ENCODE measurements at places on chromosomes 3 and 15.

DNA sequence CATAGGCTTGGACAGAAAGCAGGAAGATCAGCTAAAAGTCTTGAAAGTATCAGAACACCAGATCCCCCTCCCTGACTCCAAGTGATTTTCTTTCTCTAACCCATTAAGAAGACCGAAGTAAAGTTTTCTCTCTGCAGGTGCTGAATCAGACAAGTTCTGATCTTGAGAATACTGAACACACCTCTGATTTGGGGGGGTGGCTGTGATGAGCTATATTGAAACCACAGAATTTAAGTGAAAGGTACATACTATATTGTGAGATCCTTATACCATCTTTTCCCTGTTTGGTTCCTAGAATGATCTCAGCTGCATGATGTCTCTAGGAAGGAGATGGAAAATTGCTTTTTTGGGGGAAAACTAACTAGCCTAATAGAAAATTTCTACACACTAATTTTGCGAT is 196.0 kb downstream of the DIPK2A start:
- no peak for DNase-seq

GRCh38 chr3:13513051-13513912 is 33.2 kb downstream of the HDAC11 start:
- peak; percentile 78 for DNase-seq

GRCh38 chr15:27241943-27242342 is 271.0 kb downstream of the GABRG3 start:
- peak; percentile 65 for DNase-seq

- DNase-seq: no peak
Measured at GRCh38 chr3:36399933-36400332, 19.6 kb downstream of the STAC start.

DNA sequence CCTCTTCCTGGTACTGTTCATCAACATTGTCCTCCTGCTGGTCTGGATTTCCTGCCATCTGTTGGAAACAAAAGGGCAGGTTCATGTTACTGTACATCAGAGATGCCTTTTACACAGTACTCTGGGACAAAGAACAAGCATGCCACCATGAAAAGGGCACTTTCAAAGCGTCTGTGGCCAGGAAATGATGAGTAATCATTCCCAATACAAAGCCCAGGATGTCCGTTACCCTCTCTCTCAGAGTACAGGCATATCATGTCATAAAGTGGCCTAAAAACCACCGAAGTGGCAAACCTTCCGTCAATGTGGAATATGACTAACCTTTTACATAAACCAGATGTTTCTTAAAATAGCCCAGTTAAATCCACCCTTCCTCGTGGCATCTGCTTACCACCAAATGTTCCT is 71.2 kb downstream of the GOLIM4 start:
- DNase-seq: peak; percentile 85

DNA sequence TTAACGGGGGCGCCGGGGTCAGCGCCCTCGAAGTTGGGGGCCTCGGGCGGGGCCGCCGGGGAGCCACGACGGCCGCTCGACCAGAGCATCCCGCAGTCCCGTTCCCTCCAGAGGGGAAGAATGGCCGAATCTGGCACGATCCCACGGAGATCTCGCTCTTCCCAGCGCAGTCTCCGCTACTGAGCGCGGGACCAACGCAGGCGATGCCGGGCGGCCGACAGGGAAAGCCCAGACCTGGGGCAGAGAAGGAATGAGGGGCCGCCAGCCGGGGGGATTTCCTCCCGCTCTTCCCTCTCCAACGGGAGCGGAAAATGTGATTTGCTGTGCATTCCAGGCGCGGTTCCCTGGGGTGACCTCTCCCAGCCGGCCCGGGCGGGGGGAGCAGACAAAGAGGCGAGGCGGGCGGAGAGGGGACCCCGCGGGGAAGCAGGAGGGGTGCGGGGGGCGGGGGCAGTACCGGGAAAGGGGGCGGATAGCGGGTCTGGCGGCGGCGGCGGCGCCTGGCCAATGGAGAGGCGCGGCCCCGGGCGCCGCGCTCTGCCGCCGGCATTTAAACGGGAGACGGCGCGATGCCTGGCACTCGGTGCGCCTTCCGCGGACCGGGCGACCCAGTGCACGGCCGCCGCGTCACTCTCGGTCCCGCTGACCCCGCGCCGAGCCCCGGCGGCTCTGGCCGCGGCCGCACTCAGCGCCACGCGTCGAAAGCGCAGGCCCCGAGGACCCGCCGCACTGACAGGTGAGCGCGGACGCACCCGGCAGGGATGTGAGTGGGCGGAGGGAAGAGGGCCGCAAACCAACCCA is at the start of gene GREM1:
TSS of gene GREM1 (plus strand) at position 579 of the 801 bp plus-strand sequence. CDS start 12,687 bp downstream, outside the sequence.
- peak; percentile 87 for DNase-seq

DNA sequence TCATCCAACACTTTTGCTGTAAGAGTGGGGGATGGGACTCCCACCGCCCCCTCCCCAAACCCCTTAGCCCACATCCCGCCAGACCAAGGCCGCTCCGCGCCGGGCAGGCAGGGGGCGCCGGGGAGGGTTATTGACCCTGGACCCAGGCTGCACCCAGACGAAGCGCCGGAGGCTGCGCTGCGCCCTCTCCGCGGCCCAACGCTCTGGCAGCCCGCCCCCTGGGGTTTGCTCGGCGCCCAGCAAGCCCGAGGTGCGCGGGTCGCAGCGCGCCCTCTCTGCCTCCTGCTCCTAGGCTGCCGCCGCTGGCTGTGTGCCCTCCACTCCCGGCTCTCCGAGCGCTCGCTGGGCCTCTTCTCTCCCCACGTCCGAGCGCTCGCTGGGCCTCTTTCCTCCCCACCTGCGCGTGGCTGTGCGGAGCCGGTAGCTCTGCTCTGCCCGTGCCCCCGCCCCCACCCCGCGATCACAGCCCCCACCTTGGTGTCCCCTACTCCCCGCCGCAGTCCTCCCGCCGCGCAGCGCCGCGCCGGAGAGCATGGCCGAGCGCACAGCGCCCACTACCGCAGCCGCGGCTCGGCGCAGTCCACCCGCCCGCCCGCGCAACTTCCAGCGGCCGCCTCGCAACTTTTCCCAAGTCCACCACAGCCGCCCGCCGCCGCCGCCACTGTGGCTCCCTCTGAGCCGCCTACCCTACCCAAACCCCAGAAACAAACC is 1.2 kb downstream of the MECOM start:
- DNase-seq: peak; percentile 43

- DNase-seq: no peak
Measured at GRCh38 chr3:194054016-194054415, 81.9 kb upstream of the HES1 start.

DNA sequence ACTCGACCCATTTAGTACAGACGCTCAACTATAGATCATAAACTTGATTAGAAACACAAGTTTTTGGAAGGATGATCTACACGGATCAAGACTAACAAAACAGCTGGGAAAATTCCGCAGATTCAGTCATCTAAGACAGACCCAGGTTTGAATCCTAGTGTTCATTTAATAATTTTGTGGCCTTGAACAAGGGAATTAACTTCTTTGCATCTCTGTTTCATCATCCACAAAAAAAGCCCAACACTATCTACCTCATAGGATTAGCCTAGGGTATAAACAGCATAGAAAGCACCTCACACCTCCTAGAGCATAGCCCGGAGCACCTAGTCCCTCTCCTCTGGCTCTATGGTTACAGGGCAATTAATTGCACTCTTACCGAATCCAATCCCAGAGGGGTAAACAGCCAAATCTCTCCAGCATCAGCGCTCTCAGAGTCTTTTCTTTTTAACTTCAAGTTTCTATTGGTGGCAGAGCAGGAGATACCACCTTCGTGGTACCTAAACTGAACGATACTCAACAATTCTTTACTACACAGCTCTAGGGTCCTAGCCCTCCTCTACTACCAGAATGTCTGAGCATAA is 3.5 kb downstream of the TBL1XR1 start:
- DNase-seq: no peak

DNA sequence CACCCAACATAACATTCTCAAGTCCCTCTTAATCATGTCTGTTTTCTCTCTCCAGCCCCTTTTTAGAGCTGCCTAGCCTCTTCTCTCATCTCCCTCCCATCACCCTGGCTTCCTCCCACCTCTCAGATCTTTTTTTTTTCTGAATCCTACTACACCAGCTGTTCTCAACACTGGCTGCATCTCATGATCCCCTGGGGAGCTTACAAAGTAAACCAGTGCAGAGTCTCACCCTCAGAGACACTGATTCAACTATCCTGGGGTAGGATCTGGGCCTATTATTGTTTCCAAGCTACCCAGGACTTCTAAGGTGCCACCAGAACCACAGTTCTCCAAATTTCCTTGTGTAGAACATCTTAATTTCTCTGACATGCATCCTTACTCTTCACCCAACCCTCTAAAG is 50.3 kb upstream of the ACAN start:
- DNase-seq: no peak

DNA sequence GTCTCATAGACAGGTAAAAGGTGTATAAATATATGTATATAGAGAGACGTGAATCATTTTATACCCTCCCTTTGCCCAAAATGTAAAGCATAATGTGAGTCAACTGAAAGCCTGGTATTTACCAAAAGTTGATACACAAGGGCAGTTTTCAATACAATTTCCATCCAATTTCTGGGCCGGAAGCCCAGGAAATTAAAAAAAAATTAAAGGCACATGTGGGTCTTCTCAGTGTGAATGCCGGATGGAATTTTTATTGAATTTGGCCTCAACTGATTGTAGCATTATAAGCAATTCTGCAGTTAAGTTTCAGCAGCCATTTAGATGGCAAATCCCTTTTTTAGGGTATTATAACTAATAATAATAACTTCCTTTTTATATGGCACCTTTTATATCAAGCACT is 3.3 kb upstream of the CNTN3 start:
- peak; percentile 48 for DNase-seq

GRCh38 chr3:73569246-73569760 is 55.4 kb downstream of the PDZRN3 start:
- no peak for DNase-seq

GRCh38 chr3:62318365-62318751 is 55.0 kb downstream of the FEZF2 start:
- no peak for DNase-seq

DNA sequence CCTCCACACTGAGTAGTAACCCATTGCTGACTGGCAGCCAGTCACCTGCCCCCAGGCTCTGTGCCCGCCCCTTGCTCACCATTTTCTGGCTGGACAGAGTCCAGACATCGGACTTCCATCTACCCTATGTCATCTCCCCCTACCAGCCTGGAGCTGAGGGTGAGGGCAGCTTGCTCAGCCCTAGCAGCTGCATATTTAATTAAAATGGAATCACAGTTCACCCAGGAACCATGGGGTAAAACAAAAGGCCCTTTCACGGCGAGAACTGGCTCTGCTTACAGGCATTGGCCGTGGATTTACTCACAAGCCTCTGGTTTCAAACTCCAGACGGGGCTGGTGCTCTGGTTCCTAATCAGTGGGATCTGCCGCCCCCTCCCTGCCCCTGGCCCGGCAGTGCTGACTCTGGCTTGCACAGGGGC is 94.9 kb upstream of the ATP2B2 start:
- DNase-seq: no peak

GRCh38 chr3:62312201-62312600 is 61.1 kb downstream of the FEZF2 start:
- no peak for DNase-seq
